Tibial artery (tissue), 4 donors: ENCODE measurements at places on chromosomes 11 and 22.

GRCh38 chr22:37739035-37739434 lies 42.2 kb downstream of the TRIOBP start:
- no peak for DNase-seq

- peak; percentile 65 for DNase-seq
Observed at GRCh38 chr22:33923660-33924246, 3.5 kb upstream of the LARGE1 start.

DNA sequence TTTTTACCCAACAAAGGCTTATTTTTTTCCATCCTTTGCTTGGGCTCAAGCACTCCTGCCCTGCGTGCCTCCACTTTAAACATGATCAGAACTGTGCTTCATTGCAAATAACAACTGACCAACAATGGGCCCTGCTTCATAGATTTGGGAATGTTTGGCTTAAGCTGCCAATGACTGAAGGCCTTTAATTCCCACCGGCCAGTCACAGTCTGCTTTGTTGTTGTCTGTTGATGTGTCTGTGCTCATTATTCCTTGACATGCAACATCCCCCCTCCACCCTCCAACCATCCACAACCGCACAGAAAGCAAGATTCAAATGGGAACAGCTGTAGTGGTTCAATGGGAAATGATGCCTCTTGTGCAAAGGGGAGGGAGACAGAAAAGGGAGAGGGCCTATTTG lies 23.0 kb downstream of the PAX6 start:
- DNase-seq = no peak

GRCh38 chr22:37340331-37341262 lies 58.3 kb downstream of the CYTH4 start:
- DNase-seq = no peak

DNA sequence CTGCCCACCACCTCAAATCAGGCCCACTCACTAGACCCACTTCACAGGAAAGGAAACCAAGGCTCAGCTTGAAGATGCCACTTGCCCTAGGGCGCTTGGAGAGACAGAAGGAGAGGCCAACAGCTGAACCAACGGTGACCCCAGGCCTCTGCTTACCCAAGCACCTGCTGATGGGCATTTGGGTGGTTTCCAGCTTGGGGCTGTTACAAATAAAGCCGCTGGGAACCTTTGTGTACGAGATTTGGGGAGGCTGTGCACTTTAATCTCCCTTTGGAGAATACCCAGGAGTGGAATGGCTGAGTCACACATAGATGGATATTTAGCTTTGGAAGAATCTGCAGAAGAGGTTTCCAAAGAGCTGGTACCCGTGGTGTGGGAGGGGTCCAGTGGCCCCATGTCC lies 50.9 kb upstream of the LINC01488 start:
- no peak for DNase-seq

- no peak for DNase-seq
Observed at GRCh38 chr11:2177076-2177475, 5.5 kb upstream of the TH start.
